ENCODE measurements at places on chromosomes 12 and 14. TPM values are rescaled to one million over a fixed set of nuclear protein-coding genes. Genes with fewer than 3 reads are reported as not detected.

SAMD15 gene
- 2.0 TPM for total RNA-seq

RTRAF gene
- 48.1 TPM for total RNA-seq

DRAM1 gene
- total RNA-seq = 48.7 TPM

CLEC4D gene
- not detected for total RNA-seq

RNF212B gene
- not detected for total RNA-seq
